Subcutaneous preadipocyte (primary cell): ENCODE measurements at places on chromosomes 11 and 22. TPM values are rescaled to one million over a fixed set of nuclear protein-coding genes. Genes with fewer than 3 reads are reported as not detected.

Gene SEC14L3
- total RNA-seq: not detected in 2 replicates

Gene POU2AF2
- total RNA-seq: not detected in 2 replicates

Gene CASP12
- not detected in 2 replicates for total RNA-seq

Gene H19
- total RNA-seq: 3.1 and 40.4 TPM in 2 replicates

Gene CRYBB3
- total RNA-seq: not detected in 2 replicates

Gene OR4P4
- not detected in 2 replicates for total RNA-seq

Gene PLAAT3
- total RNA-seq: 14.9 and 16.2 TPM in 2 replicates

Gene LZTR1
- total RNA-seq: 47.9 and 48.1 TPM in 2 replicates

Gene OR5T1
- total RNA-seq: not detected in 2 replicates

Gene KRTAP5-7
- total RNA-seq: 0.37 TPM in 1 of 2 replicates, not detected in the other

Gene FOXRED2
- total RNA-seq: 11.0 and 14.7 TPM in 2 replicates
